Bladder microvascular endothelial cell (primary cell): ENCODE measurements at places on chromosomes 5 and 9. TPM values are rescaled to one million over a fixed set of nuclear protein-coding genes. Genes with fewer than 3 reads are reported as not detected.

The ACOT12 gene
- not detected in 2 replicates for total RNA-seq

The IFNA8 gene
- not detected in 2 replicates for total RNA-seq

The TRIM7 gene
- 2.0 and 8.6 TPM in 2 replicates for total RNA-seq

The RMI1 gene
- total RNA-seq = 3.4 and 9.9 TPM in 2 replicates

The ELOVL7 gene
- total RNA-seq = 0.38 and 1.8 TPM in 2 replicates

The PCDHGA6 gene
- total RNA-seq = 1.5 and 4.1 TPM in 2 replicates

The AGGF1 gene
- 15.5 and 24.5 TPM in 2 replicates for total RNA-seq

The SLC27A6 gene
- under 0.01 TPM in 1 of 2 replicates, not detected in the other for total RNA-seq

The CDK5RAP2 gene
- 17.8 and 38.7 TPM in 2 replicates for total RNA-seq

The PCDHGC5 gene
- total RNA-seq = 0.32 and 1.4 TPM in 2 replicates

The PTGER4 gene
- total RNA-seq = 12.5 and 14.9 TPM in 2 replicates

The IL13 gene
- not detected in 2 replicates for total RNA-seq

The LHX6 gene
- 14.1 and 20.4 TPM in 2 replicates for total RNA-seq

The CREB3 gene
- 39.2 and 57.3 TPM in 2 replicates for total RNA-seq

The FST gene
- total RNA-seq = 3.2 and 16.4 TPM in 2 replicates

The GOLPH3 gene
- 40.0 and 50.8 TPM in 2 replicates for total RNA-seq

The ADAMTS16 gene
- total RNA-seq = not detected in 2 replicates
